D721Med (cell line): ENCODE measurements at places on chromosomes 2 and 18.
A peak's percentile ranks its signal among the peaks of the same experiment; 100 is the strongest.

DNA sequence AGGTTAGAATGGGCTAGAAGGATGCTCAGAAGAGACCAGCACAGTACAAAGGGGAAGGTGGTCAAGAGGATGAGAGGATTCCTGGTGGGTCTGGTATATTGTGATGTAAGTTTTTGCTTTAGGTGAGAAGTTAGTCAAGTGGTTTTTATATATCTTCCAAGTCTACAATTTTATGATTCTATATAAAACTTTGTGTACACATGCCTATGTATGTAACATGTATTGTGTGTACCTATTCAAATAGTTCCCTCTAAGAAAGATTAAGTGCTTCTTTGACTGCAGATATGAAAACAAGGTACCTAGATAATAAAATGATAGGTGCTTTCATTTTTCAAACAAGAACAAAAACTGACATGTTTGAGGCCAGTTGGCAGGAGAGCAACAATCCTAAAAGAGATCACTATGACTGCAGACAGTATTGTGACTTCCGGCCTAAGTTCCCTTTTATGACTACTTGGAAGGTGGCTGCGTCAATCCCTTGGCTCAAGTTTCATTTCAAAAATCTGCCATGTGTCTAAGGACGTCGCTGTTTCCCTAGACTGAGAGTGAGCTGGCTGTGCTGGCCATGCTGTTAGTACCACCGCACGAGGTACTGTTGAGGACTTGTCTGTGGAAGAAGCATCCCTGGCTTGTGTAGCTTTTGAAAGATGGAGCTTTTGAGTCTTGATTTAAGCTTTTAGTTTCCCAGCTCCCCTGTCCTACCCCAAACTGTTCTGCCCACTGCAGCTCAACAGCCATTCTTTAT is 123.1 kb downstream of the PRPF40A start:
- DNase-seq, result no peak

- DNase-seq, result peak; percentile 10
Observed at GRCh38 chr2:240920783-240921231, 14.7 kb downstream of the CROCC2 start.

- no peak for DNase-seq
Observed at GRCh38 chr2:33265584-33266338, 210.7 kb upstream of the RASGRP3 start.

DNA sequence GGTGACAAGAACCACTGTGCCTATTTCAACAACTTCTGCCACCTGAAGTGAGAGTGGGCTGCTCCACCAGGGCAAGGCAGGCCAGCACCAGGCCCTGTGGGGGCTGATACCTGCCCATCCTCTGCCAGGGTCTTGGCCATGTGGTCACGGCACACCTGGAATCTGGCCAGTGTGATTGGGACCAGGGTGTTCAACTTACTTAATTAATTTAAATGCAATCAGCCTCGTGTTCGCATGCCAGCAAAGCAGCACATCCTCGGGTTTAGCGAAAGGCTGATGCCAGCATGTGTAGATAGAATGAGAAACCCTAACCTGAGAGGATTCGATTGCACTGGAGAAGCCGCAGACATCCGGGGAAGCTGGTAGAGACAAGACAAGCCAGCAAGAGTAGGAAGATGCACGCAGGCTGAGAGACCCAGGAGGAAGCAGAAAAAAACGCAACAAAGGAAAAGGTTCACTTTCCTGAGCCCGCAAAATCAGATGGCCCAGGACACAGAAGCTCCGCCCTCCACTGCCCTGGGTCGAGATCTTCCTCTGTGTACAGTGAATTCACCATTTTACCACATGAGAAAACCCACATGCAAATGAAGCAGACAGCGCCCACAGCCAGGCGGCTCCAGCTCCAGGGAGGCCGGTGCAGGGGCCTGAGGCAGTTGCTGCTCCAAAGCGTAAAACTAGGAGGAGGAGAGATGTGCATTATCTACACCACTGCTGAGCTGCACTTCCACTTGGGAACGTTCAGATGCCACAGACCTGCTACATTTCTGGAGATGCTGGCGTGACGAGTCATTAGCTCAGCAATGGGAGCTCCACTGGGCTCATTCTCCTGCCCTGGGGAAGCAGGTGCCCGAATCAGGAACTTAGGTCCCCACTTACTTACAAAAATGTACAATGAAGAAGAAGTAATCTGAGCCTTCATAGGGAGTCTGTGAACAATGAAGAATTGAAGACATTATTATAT is 92.1 kb downstream of the TMEM18 start:
- DNase-seq, result no peak

DNA sequence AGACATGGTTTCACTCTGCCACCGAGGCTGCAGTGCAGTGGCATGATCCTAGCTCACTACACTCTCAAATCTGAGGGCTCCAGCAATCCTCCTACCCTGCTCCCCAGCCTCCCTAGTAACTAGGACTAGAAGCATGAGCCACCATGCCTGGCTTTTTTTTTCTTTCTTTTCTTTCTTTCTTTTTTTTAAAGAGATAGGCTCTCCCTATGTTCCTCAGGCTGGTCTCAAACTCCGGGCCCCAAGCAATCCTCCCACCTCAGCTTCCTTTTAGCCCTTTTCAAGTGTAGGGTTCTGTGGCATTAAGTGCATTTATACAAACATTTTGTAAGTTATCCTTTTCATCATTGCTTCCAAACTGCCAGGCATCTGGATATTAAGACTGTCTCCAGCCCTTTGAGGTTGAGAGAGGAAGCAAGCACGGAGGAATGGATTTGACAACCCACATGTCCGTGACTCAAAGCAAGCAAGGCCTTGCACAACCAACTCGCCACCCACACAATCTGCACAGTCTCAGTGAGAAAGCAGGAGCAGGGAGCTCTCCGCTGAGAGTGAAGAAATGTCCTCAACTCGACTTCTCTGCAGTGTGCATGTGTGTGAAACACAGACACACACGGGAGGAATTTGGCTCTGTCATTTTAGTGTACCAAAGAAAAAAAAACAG is 65.6 kb downstream of the ATP8B1 start:
- no peak for DNase-seq

- DNase-seq, result no peak
Observed at GRCh38 chr2:64945973-64946768, 43.0 kb upstream of the SLC1A4 start.

DNA sequence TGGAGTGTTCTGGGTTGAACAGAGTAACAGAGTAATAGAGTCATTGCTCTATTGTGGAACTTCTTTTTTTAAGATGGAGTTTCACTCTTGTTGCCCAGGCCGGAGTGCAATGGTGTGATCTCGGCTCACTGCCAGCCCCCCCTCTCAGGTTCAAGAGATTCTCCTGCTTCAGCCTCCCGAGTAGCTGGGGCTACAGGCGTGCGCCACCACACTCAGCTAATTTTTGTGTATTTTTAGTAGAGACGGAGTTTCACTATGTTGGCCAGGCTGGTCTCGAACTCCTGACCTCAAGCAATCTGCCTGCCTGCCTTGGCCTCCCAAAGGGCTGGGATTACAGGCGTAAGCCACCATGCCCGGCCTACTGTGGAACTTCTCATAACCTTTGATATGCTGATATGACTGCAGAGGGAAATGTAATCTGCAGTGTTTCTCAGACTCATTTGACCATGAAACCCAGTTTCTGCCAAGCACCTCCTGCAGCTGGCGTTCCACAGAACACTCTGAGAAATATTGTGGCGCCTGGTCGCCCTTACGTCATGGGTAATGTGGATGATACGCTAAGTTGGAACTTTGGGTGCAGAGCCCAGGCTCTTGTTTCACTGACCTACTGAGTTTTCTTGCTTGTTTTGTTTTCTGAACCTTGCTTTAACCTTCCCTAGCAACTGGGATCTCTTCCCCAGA is 213.8 kb downstream of the BCL2 start:
- DNase-seq, result no peak

DNA sequence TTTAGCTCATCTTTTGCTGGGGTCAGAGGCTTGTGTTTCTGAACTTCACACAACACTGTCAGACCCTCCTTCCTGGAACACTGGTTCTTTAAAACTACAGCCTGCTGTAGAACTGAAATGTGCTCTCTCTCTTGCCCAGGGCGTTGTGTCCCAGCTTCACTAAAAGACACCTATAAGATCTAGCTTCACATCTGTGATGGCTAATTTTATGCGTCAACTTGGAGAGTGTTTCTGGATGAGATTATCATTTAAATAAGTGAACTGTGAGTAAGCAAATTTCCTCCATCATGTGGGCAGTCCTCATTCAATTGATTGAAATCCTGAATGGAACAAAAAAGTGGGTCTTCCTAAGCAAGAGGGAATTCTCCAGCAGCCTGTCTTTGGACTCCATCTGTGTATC is 140.3 kb downstream of the OSR1 start:
- no peak for DNase-seq

GRCh38 chr18:56165601-56166355 is 472.6 kb downstream of the TXNL1 start:
- DNase-seq, result no peak

GRCh38 chr2:164589522-164589921 is 31.8 kb downstream of the GRB14 start:
- no peak for DNase-seq

DNA sequence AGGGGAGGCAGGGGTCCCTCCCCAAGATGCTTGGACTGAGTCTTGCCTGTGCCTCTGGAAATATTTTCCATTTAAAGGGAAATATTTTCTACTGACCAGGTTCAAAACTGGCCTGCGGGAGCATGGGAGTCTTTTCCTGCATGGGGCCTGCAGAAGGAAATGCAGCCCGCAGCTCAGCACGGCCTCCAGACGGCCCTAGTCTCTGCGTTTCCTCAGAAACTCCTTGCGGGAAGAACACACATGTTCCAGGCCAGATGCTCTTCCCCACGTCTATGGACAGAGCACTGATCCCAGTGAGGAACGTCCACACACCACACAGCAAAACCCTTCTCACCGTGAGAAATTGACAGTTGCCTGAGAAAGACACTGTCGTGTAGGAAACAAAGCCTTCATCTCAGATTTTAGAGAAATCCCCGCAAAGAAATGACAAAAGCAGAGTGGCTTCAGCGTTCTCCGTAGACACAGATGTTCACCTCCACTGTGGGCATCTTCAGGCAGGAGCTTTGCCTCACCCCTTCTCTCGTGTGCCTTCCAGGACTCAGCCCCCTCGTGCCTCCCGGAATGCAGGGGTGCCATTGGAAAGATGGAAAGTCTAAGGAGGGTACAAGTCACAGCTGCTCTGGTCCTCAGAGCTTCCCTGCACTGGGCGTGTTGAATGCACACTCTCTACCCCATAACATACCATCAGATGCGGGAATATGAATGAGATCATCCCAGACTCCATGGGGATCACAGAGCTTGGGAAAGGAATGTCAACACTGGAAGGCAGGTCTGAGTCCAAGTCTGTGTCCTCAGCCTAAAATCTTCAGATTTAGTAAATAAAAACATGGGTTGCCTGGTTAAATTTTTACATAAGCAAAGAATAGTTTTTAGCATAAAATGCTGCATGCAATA is 438.7 kb upstream of the SALL3 start:
- no peak for DNase-seq

DNA sequence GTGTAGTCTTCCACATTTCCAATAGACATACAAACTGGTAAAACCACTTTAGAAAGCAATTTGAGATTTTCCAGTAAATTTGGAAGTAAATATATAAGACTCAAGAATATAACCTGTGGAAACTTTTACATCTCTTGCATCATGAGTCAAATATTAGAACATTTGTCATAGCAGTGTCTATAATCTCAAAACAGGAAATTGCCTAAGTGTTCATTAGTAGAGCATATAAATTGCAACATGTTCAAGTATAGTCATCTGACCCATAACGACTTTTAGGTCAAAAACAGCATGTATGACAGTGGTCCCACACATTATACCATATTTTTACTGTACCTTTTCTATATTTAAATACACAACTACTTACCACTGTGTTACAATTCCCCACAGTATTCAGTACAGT is 555.9 kb upstream of the VRK2 start:
- DNase-seq, result no peak
